ENCODE measurements at places on chromosomes 12 and 14.

- no peak for DNase-seq
These were observed 152.4 kb upstream of the FAR2 start for GRCh38 chr12:28996688-28997087.

DNA sequence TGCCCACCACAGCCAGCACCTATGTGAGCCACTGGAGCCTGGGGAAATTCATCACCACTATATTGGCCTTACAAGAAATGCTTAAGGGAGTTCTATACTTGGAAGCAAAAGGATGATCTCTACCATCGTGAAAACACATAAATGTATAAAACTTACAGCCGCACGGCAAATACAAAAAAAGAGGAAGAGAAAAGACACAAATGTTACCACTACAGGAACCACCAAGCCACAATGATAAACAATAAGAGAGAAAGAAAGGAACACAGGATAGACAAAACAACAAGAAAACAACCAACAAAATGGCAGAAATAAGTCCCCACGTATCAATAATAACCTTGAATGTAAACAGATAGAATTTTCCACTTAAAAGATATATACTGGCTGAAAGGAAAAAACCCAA is 267.5 kb downstream of the TMEM121 start:
- no peak for DNase-seq

GRCh38 chr12:24954261-24954660 is 5.4 kb upstream of the BCAT1 start:
- no peak for DNase-seq

- DNase-seq: no peak
These were observed 40.9 kb downstream of the CCDC85C start for GRCh38 chr14:99562856-99563748.

- no peak for DNase-seq
These were observed 141.5 kb downstream of the NTF3 start for GRCh38 chr12:5573390-5573789.

- no peak for DNase-seq
These were observed 477.2 kb downstream of the DIO2 start for GRCh38 chr14:79734151-79734550.

DNA sequence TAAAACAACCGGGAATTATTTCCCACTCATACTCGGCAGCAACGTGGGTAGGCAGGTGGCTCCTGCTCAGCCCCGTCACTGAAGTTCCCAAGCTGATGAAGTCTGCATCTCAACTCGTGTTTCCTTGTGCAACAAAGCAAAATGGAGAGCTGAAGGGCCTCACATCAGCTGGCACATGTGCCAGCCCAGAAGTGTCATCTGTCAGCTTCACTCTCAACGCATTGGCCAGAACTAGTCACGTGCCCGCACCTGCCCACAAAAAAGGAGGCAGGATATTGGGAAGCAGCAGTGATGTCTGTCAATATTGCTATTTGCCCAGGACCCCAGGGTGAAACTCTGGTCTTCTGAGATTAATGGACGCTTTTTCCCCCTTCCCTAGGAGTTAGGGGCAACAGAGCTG is 344.0 kb downstream of the BCL11B start:
- no peak for DNase-seq

GRCh38 chr14:21264025-21264801 is 5.0 kb downstream of the HNRNPC start:
- DNase-seq: no peak

GRCh38 chr12:7122811-7123769 is 5.6 kb downstream of the RBP5 start:
- DNase-seq: no peak

- no peak for DNase-seq
These were observed 5.6 kb downstream of the FBXO33 start for GRCh38 chr14:39426605-39427004.

- DNase-seq: no peak
These were observed at the start of gene ASPG for GRCh38 chr14:104085032-104085888. Gene ASPG, plus strand, starts transcription at chr14:104085700. Its CDS starts 71 bp downstream, at chr14:104085771.

DNA sequence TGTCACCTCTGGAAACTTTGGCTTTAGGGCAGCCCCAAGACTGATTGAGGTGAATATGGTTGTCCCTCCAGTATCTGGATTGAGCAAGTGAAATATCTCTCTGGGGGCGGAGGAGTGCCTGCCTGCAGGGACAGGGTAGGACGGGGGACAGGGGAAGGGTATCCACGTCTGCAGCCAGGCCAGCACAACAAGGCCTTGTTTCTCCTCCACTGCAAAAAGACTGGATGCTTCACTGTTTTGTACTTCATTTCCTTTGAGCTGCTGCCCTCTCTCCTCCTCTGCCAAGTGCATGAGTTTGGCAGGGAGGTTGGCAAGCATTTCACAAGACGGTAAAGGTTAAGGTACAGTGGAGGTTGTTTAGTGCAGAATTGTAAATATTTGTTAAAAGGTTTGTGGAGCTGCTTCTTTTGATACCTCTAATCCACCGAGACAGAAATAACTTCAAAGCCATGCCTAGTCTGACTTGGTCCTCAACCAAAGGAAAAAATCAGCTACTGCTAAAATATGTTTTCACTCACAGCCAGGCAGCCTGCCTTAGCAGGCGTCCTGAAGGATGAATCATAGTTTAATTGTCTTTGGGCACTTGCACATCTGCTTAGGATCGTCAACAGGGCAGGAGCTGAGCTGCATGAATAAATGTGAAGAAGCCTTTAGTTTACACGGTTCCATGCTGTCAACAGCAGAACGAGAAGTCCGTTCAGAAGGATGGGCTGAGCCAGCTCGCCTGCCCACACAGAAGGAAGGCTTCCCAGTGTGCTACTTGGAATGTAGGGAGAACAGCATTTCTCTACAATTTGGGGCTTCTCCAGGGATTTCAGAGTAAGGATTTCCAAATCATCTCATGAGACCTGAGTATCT is 269.7 kb downstream of the TTC6 start:
- no peak for DNase-seq

GRCh38 chr12:63410197-63410596 is 258.1 kb downstream of the DPY19L2 start:
- no peak for DNase-seq

DNA sequence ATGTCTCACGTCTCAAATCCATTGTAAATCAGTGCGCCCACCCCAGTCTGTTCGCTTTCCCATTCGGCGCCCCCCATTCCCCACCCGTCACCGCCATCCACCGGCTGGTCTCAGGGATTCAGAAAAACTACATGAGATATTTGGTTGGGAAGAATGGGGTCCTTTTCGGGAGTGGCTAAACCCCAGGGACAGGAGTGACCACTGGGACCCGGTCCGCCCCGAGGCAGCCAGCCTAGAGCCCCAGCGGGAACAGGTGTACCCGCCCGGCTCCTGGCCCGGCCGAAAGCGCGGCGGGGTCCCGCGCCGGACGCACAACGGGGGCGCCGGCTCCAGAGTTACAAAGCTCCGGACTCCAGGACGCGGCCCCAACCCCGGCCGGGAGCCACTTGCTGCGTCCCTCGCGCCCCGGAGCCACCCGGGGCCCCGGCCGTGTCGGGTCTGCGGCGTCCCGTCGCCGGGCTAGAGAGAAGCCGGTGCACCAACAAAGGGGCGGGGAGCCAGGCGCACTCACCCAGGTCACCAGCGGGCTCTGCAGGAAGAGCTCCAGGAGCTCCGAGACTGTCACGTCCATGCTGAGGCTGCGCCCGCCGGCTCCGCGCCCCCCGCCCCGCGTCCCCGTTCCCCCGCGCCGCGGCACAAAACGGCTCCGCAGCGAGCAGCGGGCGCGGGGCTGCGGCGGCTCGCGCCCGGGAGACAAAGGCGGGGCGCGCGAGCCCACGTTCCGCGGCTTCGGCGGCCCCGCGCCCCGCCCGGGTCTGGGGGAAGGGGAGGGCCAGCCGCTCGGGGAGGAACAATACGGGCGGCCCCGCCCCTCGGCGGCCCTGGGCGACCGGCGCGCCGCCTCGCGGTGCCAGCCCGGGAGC is at the start of gene CCDC88C:
Gene CCDC88C, minus strand, starts transcription at position 701 of the 863 bp plus-strand sequence. Its CDS starts 130 bp downstream, at position 571.
- peak; percentile 81 for DNase-seq

GRCh38 chr12:25241167-25242020 is 9.3 kb downstream of the KRAS start:
- no peak for DNase-seq

GRCh38 chr14:105488781-105489541 is 2.1 kb upstream of the TEDC1 start:
- no peak for DNase-seq

DNA sequence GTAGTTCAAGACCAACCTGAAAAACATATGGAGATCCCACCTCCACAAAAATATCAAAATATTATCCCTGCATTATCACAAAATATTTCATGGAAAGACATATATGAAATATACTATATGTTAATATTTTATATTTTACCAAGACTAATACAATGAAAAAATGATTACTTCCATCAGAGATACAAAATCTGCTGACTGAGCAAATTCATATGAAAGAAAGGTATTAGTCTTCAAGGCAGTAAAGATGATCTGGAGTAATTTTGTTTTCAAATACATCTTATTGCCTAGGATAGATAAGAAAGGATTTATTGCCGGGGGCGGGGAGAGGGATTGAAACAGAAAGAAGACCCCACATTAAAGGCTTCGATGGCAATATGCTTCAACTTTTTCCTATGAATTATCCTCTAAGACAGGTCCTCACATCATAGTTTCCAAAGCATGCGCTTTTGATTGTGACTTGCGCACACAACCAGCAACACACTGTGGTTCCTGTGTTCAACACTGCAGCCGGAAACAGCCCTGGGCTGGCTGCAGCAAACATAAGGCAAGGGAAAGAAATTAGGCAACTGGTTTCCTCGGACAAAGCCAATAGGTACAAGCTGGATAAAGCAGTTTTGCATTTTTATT is 83.2 kb downstream of the SPPL3 start:
- peak; percentile 60 for DNase-seq

DNA sequence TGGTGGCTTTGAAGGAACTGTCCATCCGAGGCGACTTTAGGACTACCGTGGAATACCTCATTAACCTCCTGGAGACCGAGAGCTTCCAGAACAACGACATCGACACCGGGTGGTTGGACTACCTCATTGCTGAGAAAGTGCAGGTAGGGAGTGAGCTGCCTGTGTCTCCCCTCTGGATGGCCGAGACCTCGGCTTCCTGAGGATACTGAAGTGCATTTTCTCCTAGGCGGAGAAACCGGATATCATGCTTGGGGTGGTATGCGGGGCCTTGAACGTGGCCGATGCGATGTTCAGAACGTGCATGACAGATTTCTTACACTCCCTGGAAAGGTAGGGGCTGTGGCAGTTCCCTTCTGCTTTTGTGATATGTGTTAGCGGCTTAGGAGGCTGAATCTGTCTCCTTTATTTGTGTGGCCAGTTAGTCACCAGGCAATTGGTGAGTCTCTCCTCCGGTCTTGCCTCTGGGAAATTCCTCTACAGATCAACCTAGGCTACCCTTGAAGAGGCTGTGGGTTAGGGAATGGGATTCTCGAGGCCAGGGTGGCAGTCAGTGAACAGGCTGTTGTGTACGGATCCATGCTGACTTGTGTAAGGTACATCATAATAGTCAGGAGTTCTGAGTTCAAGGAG is 75.3 kb downstream of the ACACB start:
- no peak for DNase-seq

- no peak for DNase-seq
These were observed 123.3 kb upstream of the BTG1 start for GRCh38 chr12:92268946-92269345.

GRCh38 chr14:96059519-96060135 is 20.5 kb downstream of the C14orf132 start:
- no peak for DNase-seq

GRCh38 chr12:132075026-132075713 is 68.9 kb downstream of the DDX51 start:
- DNase-seq: no peak

GRCh38 chr14:64303471-64303917 is 9.3 kb upstream of the ESR2 start:
- DNase-seq: no peak

- DNase-seq: no peak
These were observed 430.1 kb downstream of the AEBP2 start for GRCh38 chr12:19869413-19869812.

DNA sequence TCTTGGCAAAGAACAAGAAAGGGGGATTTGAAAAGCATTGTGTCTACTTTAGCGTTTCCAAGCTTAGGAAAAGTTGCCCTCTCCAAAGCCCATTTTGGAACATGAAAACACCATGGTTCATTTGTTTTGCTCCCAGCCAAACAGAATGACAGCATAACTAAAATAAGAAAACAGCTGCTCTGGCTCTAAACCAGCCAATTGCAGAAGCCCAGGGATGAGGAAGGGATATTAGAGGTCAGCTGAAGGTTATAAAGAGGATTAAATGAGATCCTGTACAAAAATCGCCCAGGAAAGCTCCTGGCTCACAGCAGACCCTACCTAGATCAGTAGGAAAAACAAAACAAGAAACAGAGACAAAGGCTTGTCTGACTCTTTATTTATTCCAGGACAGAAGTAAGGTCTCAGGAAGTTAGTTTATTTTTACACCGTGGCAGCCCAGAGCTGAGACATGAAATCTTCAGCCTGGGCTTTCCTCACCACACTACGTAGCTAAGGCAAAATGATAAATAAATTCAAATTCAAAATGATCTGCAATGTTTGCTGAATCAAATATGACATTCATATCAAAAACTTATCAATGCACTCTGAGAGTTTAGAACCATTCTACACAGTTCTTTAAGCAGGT is 25.9 kb downstream of the SPX start:
- no peak for DNase-seq

DNA sequence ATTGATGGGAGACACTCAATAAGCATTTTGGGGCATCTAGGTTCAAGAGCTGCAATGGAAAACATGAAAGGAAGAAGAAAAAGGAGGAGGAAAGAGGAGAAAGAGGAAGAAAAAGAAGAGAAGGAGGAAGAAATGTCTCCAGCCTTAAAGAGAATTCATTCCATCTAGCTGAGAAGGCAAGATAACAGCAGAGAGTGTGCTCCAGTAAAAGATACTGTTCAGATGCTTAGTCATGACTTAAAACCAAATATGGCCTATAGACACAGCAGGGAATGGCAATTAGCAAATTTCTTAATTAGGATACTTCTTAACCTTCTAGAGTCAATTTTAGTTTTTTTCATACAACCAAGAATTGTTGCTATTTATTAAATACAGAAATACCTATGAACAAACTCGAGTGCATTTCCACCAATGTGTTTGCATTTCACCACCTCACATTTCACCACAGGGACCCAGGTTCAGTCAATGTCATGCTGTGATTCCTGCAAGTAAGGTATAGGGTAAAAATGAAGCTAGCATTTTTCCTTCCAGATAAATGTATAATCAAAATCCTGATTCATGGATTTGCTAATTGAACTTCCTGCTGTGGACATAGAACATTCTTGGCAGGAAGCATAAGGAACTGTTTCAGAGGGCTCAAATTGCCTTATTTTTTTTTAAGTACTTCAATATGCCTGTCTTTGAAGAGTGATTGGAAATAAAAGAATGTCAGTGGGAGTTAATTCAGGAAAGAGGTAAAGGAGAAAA is 177.8 kb downstream of the RPS29 start:
- DNase-seq: no peak

DNA sequence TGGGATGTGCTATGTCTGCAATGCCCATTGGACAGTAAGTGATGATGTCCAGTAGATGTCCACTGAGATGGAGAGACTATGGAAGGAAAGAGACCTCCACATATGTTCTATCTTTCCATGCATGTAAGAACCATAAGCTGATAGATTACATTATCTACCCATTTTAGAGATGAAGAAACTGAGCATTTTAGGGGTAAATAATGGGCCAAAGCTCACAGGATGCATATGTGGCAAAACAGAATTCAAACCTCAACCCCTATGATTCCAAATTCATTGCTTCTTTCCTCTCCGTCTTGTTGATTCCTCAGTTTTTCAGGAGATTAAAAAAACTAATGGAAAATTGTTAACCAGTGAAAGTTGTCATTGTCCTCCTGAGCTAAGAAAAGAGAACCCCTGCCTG is 200.7 kb upstream of the PWP1 start:
- no peak for DNase-seq

All from activated T-cell treated with anti-CD3 and anti-CD28 coated beads, Interleukin-2, amount 50 U/mL, for 48 hours (primary cell).